ENCODE measurements at places on chromosomes 2 and 18.

GRCh38 chr2:148615381-148615841 is 29.1 kb upstream of the EPC2 start:
- no peak for DNase-seq

DNA sequence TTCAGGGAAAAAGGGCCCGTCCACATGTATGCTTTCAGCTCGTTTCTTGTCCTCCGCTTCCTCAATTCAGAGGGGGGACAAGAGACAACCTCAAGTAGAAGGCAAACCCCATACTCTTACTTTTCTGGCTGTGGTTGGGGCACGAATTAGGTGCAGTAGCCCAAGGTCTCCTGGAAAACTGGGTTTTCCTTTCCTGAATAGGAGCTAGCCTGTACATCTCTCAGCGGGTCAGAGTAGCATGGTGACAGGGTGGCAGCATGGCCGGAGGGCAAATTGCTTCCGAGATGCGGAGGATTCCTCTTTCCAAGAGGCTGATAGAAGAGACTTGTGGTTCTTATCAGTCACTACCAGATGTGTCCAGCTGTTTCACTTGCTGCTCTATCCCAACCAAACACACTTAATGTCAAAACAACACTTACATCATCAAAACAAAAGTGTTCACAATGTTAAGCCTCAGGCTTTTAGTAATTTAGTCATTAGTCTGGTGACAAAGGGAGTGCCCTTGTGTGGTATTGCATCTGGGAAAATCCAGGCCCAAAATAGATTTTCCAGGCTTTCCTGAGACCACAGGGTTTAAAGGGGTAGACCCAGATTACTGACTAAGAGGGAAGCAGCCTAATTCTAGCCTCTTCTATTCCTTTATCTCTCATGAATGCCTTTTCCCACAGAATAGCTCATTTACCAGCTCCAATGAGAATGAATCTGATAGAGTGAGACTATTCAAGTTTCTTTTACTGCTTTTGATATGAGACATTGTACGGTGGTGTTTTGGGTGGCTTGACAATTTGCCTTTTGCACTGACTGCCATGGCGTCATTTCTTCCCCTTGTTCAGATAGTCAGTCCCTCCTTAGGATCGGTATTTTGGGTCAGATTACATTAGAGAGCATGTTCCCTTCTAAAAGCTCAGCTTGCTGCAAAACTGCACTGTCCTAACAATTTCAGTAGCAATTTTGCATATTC is 162.0 kb downstream of the LTBP1 start:
- DNase-seq, result no peak

DNA sequence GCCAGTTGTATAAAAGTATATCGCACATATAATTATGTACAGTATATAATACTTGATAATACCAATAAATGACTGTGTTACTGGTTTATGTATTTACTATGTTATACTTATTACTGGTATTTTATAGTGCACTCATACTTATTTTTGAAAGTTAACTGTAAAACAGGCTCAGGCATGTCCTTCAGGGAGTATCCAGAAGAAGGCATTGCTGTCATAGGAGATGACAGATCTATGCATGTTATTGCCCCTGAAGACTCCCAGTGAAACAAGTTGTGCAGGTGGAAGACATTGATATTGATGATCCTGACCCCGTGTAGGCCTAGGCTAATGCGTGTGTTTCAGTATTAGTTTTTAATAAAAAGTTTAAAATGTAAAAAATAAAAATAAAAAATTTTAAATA is 20.3 kb upstream of the ASXL3 start:
- DNase-seq, result no peak

DNA sequence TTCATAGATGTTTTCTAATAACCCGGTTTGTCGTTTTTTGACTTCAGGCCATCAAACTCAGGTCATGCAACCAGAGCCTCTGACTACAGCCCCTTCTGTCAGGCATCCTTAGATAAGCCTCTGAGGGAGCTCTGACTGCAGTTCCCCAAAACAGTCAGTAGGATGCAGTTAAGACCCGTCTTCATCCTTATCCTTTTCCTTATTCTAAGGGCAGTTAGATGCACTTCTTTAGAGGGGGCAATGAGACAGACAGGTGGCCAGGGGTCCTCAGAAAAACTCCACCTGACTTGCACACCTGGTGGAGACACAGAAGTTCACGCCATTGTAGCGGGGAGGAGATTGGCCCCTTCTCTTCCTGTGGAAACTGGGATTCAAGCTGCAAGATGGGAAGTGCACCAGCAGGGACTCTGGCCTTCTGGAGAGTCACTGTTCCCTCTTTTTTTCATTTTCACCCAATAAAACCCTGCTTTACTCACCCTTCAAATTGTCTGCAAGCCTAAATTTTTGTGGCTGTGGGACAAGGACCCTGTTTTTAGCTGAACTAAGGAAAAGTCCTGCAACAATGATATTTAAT is 104.8 kb upstream of the TFPI start:
- no peak for DNase-seq

- no peak for DNase-seq
These were observed 288.9 kb upstream of the ETAA1 start for GRCh38 chr2:67108231-67108630.

DNA sequence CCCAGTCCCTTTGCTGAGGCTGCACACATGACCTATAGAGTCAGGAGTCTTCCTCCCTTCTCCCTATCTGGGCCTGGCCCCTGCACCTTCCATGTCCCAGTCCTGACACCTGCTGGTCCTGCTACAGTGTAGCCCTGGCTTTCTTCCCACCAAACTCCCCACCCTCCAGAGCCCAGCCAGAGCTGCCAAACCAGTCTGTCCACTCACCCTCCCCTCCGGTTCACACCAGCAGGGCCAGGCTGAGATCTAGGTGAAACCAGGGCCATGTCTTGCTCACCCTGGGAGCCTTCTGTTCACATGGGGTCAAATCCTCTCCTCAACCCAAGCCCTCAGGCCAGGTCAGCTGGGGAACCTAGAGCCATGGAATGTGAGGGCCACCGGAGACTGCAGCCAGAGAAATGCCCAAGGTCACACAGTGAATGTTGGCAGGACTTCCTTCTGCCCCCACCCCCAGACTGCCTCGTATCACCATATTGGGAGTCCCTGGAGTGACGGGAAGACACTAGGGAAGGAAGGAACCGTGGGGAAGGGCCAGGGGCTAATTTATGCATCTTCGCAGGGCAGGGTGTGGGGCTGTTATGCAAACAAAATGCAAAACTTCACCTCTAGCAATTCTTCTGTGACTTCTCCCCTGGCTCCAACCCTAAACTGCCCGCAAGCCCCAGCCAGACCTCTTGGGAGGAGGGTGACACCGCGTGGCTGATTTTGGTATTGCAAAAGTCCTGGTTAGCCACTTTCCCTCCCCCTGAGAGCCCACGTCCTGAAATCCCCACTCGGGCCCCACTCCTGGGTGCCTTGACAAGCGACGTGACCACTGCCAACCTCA is 14.6 kb downstream of the TNS1 start:
- DNase-seq, result peak; percentile 96

DNA sequence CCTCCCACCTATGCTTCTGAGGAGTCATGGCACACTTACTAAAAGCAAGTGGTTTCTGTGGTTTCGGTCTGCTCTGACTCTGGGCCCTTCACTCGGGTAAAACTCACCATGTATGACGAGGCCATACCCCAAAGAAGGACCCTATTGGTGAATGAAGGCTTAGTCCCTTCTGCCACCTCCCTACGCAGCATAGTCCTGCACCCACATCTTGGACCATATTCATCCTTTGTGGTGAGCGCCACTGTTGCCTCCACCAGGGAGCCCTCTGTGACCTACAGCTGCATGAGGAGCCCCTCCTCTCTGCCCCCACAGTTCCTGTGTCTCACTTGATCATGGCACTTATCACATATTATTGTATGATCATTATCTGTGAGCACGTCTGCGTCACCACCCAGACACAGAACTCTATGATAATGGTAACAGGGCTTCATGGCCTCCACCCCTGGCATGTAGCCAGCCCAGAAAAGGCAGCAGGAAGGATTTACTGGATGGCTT is 113.3 kb downstream of the TFCP2L1 start:
- no peak for DNase-seq
